GM12878 (cell line): ENCODE measurements at places on chromosomes 7 and 10. TPM values are rescaled to one million over a fixed set of nuclear protein-coding genes. Genes with fewer than 3 reads are reported as not detected.

DNA sequence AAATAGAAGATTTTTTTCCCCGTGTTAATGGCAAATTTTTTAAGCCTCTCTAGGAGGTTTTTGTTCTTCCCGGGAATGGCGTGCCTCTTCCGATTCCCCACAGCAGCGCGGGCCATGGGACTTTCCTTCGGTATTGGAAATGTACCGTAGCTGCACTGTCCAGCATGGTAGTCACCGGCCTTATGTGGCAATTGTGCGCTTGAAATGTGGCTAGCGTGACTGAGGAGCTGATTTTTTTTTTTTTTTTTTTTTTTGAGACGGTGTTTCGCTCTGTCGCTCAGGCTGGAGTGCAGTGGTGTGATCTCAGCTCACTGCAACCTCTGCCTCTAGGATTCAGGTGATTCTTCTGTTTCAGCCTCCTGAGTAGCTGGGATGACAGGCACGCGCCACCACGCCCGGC lies 938 bp upstream of the TCTN3 start:
- H3K27ac ChIP-seq = peak overlapping the region; percentile 40
- 0 out of 2 replicates have a peak, but pooled peaks cover 2% of the 10 kb centered on the region for H3K36me3 ChIP-seq
- H3K4me3 ChIP-seq = no peak overlapping the region
- DNase-seq = no peak
- H3K4me1 ChIP-seq = peaks cover 13% of the 10 kb centered on the region

DNA sequence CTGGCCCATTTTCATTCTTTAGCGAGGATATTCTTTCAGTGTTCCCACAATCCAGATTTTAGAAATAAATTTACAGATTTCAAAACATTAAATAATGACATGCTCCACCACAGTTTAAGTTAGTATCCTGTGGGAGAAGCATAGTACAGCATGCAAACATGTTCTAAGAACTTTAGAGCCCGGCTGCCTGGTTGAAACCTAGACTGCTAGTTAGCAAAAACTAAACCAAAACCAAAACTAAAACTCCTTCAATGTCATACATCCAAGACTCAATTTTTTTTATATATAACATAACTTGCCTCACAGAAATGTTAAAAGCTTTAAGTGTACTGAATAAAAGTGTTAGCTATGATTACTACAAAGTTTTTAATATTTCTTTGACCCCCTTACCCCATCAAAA lies 17.0 kb downstream of the TRA2A start:
- H3K4me3 ChIP-seq = no peak overlapping the region
- DNase-seq = no peak
- no peaks in the 10 kb centered on the region; the same call in 1 of the 2 replicates for H3K4me1 ChIP-seq

GRCh38 chr7:114008696-114009095 lies 89.9 kb upstream of the PPP1R3A start:
- H3K36me3 ChIP-seq = no peaks in the 10 kb centered on the region
- no peaks in the 10 kb centered on the region for H3K4me1 ChIP-seq
- no peak overlapping the region for H3K27ac ChIP-seq
- H3K27me3 ChIP-seq = no peaks in the 10 kb centered on the region
- no peak for DNase-seq

DNA sequence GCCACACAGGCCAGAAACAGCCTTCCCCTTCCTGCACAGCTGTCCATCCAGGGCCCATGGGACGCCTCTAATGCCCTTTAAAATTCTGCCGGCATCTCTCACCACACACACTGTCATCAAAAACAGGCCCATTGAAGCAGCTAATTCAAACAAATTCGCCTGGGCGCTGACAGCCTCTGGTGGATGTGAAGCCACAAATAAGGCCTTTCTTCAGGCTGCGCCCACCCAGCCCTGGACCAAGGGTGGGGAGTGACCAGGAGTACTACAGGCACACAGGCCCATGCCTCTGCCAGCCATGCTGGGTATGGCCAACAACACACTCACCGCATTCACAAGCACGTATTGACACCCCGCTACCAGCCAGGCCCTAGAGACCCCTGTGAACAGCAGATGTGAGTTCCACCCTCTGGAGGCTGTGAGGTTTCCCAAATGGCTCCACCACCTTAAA lies 54.6 kb downstream of the SLIT1 start:
- no peak for DNase-seq
- H3K27ac ChIP-seq = no peak overlapping the region
- no peak overlapping the region for H3K4me3 ChIP-seq

DNA sequence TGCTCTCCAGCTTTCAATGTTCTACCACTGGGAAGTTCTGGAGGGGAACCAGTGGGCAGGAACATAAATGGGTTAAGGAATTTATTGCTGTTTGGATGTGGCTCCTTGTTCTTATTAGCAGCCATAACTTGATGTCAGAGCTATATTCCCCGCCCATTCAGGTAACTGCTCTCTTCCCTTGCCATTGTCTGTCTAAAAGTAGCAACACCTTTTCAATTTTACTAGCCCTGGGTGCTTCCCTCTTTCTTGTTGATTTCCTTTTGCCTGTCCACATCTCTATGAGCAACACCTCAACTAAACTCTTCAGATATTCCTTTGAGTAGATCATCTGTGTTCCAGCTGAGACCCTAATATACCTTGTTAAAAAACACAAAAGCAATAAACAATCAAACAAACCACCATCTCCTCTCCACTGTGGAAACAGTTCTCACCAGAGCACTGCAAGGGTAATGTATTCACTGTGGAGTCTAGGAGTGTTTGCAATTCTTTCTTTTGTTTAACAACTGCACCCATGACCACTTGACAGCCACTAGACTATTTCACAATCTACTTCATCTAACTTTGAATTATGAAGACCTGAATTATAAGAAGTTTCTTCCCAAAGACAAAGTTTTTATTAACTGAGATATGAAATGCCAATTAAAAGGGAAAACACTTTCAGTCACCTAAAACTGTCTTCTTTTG lies 436.7 kb downstream of the IPMK start:
- H3K27me3 ChIP-seq = no peaks in the 10 kb centered on the region
- no peak overlapping the region for H3K27ac ChIP-seq
- DNase-seq = no peak
- H3K4me1 ChIP-seq = no peaks in the 10 kb centered on the region

- H3K36me3 ChIP-seq = no peaks in the 10 kb centered on the region
- H3K4me1 ChIP-seq = peaks cover 9% of the 10 kb centered on the region; the same call in 1 of the 2 replicates
- DNase-seq = no peak
- peak within 1 kb of the TSS; percentile 69 for H3K4me3 ChIP-seq
- no peak within 1 kb of the TSS for H3K27ac ChIP-seq
These were observed at the start of gene PRKAG2 for GRCh38 chr7:151876899-151877777. PRKAG2 (minus strand) TSS chr7:151877115; CDS start chr7:151876620, 495 bp downstream.

GRCh38 chr10:119608316-119609155 lies 11.8 kb upstream of the TIAL1 start:
- no peaks in the 10 kb centered on the region for H3K4me1 ChIP-seq
- H3K4me3 ChIP-seq = no peak overlapping the region

DNA sequence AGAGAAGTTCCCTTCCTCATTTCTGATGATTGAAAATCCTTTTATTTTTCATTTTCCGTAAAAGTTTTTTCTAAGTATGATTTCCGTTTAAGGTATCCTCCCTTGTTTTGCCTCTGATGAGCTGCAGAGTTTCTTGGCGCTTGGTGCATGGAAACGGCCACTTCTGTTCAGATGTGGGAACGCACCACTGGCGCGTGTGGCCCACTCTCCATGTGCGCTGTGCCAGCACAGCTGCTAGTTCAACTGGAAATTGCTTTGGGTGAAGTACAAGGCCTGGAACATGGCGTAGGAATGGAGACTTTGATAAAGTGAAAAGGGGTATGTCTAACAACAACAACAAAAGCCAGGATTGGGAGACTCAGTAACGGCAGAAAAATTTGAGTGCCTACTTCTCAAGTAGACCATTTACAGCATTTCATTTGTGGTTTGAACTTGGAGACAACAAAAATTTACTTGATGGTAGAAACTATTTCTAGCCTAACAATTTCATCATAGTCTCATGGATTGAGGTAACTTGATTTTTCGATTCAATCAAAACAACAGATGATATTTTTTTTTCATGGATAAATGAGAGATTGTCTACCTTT lies 364.2 kb downstream of the SUGCT start:
- no peaks in the 10 kb centered on the region for H3K27me3 ChIP-seq
- no peaks in the 10 kb centered on the region for H3K4me1 ChIP-seq
- DNase-seq = no peak
- H3K4me3 ChIP-seq = no peak overlapping the region
- H3K27ac ChIP-seq = no peak overlapping the region

DNA sequence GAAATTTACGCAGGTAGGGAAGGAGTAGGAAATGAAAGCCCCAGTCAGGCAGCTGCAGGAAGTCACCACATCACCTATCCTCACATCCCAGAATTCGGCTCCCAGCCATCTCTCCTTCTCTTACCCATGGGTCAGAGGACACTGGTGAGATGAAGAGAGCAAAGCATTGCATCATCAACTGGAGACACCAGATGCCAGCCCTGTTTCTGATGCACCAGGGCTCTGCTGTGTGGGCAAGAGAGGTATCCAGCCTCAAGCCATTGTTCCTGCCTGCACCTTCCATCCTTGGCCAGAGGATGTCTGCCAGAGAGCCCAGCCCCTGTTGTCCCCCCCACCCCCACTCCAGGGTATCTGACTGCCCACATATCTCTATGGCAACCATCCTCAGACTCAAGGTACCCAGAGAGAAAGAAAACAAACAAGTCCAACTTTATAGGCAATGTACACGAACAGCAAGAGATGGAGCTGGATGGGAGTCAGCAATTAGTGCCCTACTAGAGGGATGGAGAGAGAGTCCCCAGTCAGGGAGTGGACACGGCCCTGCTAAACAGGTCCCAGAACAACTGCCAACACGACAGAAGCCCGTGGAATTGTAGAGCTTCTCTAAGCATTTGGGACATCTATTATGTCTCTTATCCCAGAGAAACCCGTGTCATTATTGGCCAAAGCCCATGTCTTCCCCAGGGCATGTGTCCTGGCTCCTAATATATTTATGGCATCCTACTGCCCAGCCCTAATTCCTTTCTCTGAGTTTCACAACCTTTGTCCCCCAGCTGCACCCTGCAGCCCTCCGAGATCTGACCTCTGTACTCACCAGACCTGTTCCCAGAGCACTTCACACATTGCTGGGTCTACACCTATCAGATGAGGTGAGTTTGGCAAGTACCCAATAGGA lies 2.8 kb downstream of the CAMK2G start:
- H3K4me3 ChIP-seq = no peak overlapping the region
- H3K27ac ChIP-seq = no peak overlapping the region
- no peaks in the 10 kb centered on the region for H3K27me3 ChIP-seq
- peaks cover 2% of the 10 kb centered on the region; the same call in 1 of the 2 replicates for H3K36me3 ChIP-seq

DNA sequence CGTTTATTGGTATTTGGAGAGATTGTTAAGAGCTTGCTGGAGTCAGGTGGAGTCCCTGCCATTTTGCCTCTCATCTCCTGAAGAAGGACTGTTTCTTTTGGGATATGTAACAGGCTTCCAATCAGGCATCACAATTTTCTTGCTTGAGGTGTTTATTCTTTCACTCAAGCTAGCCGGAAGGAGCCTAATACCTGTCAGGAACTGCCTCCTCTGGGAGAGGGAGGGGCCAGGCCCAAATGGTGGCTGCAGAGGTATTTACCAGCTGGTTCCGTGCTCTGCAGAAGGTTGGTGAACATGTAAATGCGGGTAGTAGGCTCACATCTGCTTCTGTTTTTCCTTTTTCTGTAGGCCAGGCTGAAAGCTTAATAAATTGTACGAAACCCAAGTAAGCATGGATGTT lies 114.0 kb downstream of the TCF7L2 start:
- no peak overlapping the region for H3K27ac ChIP-seq
- no peak overlapping the region for H3K4me3 ChIP-seq
- H3K4me1 ChIP-seq = no peaks in the 10 kb centered on the region
- H3K36me3 ChIP-seq = no peaks in the 10 kb centered on the region
- no peaks in the 10 kb centered on the region for H3K27me3 ChIP-seq

DNA sequence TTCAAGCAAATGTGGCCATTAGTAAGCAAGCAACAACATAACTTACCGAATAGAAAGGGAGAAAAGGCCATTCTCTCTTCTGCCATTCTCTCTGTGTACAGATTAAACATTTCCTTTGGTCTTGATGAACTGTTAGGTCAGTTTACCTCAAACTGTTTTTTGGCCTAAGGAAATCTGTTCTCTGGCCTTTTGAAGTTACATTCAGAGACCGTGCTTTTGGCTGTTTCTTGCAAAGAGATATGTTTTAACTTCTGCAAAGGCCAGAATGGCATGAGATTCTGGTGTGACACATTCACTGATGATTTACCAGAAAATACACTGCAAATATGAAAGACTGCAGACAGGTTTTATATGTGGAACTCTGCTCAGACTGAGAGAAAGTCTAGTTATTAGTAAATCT lies 22.2 kb downstream of the AHR start:
- no peak for DNase-seq
- no peaks in the 10 kb centered on the region for H3K27me3 ChIP-seq
- H3K27ac ChIP-seq = no peak overlapping the region
- no peaks in the 10 kb centered on the region for H3K36me3 ChIP-seq

DNA sequence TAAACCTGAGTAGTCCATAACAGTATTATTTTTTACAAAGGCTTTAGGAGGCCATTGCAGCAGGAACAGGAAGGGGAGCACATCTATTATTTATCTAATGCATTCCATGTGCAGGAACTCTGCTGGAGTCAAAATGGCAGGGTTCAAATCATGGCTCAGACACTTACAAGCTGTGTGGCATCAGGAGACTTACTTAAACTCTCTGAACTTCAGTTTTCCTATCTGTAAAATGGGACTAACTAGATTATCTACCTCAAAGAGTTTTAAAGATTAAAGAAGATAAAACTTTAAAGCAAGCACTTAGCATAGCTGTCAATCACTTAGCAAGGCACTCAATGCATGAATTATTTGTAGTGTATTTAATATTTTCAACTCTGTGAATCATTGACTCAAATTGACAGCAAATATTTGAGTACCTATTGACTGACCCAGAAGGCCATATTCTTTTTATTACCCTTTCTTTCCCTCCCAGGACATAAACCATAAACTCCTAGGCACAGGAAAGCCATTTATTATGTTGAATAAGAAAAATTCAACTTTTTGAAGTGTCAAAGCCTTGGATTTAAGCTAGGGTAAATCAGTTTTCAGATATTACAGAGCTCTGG lies 115.8 kb upstream of the FAM204A start:
- no peak overlapping the region for H3K27ac ChIP-seq
- H3K4me1 ChIP-seq = no peaks in the 10 kb centered on the region
- H3K27me3 ChIP-seq = no peaks in the 10 kb centered on the region; the same call in 1 of the 2 replicates
- no peak for DNase-seq
- no peak overlapping the region for H3K4me3 ChIP-seq

DNA sequence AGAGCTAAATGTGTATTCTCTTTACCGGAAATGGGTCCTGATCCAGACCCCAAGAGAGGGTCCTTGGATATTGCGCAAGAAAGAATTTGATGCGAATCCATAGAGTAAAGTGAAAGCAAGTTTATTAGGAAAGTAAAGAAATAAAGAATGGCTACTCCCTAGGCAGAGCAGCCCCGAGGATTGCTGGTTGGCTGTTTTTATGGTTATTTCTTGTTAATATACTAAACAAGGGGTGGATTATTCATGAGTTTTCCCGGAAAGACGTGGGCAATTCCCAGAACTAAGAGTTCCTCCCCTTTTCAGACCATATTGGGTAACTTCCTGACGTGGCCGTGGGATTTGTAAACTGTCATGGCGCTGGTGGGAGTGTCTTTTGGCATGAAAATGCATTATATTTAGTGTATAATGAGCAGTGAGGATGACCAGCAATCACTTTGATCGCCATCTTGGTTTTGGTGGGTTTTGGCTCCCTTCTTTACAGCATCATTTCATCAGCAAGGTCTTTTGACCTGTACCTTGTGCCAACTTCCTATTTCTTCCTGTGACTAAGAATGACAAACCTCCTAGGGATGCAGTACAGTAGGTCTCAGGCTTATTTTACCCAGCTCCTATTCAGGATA lies 60.4 kb downstream of the ARL4A start:
- H3K27ac ChIP-seq = no peak overlapping the region
- no peak overlapping the region for H3K4me3 ChIP-seq
- DNase-seq = no peak
- H3K36me3 ChIP-seq = no peaks in the 10 kb centered on the region
- no peaks in the 10 kb centered on the region for H3K4me1 ChIP-seq

LLCFC1 gene
- not detected in 2 replicates for total RNA-seq

KIFBP gene
- 14.9 and 16.0 TPM in 2 replicates for total RNA-seq

IL6 gene
- not detected in 2 replicates for total RNA-seq

ATOH7 gene
- not detected in 2 replicates for total RNA-seq

UNC5B gene
- total RNA-seq = 0.08 and 0.11 TPM in 2 replicates

FKBP9 gene
- total RNA-seq = 5.6 and 6.6 TPM in 2 replicates
